Motor neuron (in vitro differentiated cells): ENCODE measurements at places on chromosomes 2 and 18.

DNA sequence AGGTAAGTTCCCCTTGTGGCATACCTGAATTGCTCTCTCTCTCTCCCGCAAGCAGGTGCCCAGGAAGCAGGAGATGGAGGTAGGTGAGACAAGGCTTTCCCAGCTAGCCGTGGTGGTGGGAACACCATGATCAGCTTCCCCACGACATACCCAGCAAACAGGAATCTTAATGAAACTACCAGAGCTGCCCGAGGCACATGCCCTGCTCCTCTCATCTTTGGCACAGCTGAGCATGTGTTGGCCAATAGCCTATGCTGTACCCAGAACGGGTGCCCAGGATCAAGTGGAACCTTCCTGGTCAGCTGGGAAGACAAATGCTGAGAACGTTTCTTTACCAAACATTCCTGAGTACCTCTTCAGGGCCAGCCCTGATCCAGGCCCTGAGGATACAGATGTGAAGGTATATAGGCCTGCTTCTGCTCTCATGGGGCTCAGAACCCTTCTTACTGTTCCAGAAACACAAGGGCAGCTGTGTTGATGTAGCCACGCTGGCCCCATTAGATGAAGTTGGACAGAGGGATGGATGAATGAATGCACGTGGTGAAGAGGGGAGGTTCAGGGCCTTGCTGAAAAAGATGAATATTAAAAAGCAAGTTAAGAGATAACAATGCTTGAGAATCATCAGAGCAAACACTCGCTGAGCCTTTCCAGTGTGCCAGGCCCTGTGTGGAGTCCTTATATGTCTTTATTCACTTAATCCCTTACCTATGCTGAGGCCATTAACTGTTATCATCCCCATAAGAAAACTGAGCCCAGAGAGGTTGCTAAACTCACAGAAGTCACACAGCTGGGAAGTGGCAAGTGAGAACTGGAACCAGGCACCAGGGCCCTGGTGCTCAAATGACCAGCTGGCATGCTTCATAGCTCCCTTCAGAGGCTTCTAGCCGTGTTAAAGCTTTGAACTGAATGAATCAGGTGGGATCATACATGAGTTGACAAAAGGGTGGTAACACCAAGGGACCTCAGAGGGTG lies 68.8 kb upstream of the TMEM247 start:
- no peak for ATAC-seq

- peak; percentile 95 for ATAC-seq
Measured at GRCh38 chr2:113818382-113818951, 62.0 kb upstream of the SLC35F5 start.

DNA sequence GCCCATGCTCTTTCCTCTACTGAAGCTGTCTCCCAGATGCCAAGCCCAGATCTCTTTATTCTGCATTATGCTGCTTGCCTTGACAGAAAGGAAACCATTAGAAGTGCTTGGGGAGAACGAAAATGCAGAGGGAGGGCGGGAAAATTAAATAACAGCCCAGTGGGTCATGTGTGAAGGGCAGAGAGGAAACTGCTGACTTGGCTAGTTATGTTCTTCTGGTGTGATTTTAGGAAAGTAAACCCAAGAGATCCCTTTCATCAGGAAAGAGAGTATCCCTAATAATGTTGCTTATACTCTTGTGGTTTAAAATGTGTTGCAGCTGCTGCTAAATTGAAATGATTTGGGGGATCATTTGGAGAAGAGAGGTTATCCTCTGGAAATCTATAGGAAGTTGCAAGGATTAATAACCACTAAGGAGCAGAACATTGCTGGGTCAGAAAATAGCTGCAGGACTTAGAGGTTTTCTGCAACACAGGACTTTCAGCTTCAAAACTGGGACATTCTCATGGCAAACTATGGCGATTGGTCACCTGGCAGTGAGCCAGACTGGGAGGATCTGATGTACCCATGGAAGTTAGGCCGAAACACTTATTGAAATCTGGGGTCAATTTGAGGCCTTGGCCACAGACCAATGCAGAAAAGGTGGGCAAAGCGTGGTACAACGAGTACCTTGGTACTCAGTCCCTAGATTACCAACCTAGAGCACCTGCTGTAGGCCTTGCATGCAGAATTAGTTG lies 172.2 kb downstream of the TMEM247 start:
- no peak for ATAC-seq

DNA sequence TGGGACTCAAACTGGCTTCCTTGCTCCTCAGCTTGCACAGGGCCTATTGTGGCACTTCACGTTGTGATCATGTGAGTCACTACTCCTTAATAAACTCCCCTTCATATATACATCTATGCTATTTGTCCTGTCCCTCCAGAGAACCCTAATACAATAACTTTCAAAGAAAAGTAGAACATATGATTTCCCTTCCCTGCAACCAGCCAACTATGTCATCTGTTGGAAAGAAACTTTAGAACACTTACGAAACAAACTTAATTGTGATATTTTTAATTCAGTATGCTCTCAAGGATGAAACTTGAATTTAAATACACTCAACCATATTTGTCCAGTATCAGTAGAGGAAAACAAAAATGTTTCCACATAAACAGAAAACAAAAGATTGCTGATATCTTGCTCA lies 84.4 kb downstream of the DYM start:
- no peak for ATAC-seq

GRCh38 chr2:12762976-12763375 lies 46.2 kb downstream of the TRIB2 start:
- no peak for ATAC-seq

DNA sequence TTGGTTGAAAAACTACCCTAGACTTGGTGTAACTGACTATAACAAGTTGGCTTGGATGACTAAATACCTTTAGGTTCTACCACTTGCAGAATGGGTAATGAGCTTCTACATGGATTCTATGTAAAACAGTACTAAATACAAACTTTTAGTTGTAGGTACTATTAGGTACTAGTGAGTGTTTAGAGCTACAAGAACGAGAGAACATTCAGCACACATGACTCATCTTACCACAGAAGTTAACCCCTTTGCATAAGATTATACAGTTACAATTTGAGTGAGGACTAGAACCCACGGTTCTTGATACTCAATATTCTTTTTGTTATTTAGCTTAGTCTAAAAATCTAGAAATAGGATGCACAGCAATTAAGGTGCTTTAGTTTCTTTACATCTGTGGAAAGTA lies 101.7 kb upstream of the TFCP2L1 start:
- ATAC-seq = no peak

DNA sequence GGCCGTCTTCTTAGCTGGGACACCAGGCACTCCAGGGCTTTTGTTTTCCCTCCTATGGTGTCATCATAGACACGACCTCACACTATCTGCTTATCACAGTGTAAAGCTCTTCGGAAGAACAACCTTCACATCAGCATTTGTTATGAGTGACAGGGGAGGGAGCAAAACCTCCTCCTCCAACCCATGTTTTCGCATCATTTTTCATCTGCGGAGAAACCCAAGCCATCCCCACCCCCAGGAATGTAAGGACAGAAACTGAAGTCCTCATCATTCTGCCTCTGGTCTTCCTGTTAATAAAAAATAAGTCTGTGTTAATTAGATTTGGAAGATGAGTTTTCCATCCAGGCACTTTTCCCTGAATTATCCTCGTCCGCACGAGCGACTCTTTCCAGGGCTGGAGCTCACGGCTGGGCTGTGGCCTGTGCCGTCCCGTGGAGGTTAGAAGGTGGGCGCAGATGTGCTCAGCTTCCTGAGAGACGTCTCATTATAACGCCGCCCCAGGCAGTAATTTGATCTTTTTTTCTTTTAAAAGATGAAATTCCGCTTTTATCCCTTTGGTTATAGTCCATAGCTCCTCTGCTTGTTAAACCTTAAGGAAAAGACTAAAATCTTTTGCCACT lies 101.6 kb upstream of the TMEM18 start:
- ATAC-seq = no peak
